Renal cortical epithelial cell (primary cell): ENCODE measurements at places on chromosomes 11 and 22. TPM values are rescaled to one million over a fixed set of nuclear protein-coding genes. Genes with fewer than 3 reads are reported as not detected.

Gene GRK2
- total RNA-seq, result 32.3 and 71.8 TPM in 2 replicates

- DNase-seq, result no peak
Observed at GRCh38 chr11:79263001-79263400, 177.8 kb downstream of the TENM4 start.

GRCh38 chr11:69304686-69305085 is 10.7 kb downstream of the MYEOV start:
- DNase-seq, result peak; percentile 76

DNA sequence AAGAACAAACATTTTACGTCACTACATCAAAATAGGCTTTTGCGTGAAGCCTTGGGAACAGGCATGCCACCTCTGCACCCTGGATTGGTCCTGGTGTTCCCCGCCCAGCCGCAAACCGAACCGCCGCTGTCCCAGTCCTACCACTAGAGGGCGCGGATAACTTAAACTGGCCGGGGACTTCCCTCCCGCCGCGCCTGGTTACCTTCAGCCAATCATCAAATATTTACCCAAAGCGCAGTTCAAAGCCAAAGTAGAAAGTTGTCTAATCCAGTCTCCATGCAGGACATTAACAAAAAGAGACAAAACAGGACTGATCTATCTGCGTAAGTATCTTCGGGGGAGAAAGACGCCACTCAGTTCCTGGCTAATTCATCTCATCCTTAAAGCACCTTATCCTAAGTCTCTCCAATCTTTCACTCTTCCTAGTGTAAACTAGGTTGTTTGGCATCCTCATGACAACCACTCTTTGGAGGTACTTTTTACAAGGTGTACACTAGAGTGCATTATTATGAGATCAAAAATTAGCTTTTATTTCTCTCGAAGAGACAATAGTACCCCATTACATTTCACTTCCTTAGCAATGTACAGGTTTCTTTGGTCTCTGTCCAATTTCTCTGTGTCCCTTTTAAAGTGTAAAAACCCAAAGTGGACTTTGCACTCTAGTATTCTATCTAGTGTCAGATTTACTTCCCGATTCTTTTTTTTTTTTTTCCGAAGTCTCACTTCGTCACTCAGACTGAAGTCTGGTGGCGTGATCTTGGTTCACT is 3.9 kb upstream of the CRY2 start:
- peak; percentile 82 for DNase-seq

DNA sequence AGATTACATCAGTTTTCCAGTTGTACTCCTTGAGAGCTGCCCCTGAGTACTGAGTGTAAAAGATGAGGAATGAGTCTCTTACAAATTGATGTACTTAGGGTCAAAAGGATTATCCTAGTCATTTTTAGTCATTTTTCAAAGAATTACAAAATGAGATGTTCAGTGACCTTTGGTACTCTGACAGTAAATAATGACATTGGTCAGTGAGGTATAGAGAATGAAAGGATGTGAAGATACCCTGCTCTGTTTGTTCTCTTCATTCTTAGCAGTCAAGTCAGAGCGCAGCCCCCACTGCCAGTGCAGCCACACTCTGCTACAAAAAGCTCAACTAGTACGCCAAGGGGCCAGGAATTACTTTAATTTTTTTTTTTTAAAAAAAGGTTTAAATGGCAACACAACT is 4.1 kb upstream of the ESAM start:
- no peak for DNase-seq

Gene FAM83F
- total RNA-seq, result 4.3 and 4.6 TPM in 2 replicates

DNA sequence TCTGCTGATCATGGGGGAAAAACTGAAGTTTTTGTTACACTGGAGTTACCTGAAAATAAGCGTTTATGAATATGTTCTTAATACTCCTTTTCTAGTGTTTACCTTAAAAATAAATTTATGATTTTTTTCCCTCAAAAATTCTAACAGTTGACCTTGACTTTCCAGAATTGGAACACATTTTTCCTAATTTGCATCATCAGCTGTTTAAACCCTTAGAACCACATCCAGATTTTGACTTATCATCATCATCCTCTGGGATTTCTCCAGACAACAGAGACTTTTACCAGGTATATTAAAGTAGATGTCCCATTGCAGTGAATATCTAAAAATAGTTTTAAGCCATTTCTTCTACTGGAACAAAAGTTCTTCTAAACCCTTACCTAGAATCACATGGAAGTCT is 17.2 kb downstream of the TAF1D start:
- DNase-seq, result no peak

- DNase-seq, result peak; percentile 61
Observed at GRCh38 chr11:44506375-44507016, 59.0 kb upstream of the CD82 start.
